ENCODE measurements at places on chromosomes 1 and 21.

GRCh38 chr1:97925151-97925550 lies 4.3 kb upstream of the DPYD start:
- DNase-seq = no peak

- peak; percentile 65 for DNase-seq
Measured at GRCh38 chr1:154971341-154971998, 923 bp upstream of the SHC1 start.

DNA sequence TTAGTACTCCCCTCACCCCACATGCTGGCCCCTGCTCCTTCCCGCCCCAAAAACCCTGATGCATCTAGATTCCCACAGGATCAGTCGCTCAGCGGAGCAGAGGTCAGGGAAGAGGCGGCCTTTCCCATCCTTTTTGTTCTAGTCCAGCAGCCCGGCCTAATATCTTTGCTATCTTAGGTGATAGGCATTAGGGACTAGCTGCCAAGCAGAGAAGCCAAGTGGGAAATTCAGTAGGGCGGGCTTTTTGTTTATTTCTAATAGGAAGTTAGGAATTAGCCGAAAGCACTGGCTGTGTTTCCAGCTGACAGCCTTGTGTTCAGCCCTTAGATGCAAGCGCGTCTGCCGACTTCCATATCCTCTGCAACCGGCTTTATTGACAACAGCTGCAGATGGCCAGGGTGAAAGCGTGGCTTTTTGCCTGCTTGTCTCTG lies 59.0 kb upstream of the BCAR3 start:
- no peak for DNase-seq

DNA sequence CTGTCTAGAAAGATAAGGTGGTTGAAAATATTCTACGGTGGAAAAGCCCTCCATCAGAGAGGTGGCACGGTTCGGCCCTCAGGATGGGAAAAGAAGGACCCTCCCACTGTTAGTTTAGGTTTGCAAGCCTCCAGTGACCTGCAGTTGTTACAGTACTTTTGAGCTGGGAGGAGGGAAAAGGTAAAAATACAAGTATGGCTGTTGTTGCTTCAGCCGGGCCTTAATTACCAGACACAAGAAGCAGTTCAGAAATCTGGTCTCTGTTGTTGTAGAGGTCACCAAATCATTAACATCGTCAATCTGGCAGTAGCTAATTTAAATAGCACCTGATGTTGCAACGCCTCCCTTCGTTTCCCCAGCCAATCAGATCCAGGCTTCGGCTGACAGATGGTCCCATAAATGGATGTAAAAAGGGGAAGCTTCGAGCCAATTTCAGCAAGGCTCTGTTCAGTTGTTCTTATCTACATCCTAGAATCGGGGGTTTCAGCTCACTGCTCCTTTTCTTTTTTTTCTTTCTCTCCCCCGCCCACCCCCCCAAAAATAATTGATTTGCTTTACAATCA lies at the start of gene ELAVL4:
Gene ELAVL4 (plus strand): TSS at position 424 of the 563 bp plus-strand sequence. CDS start 270 bp downstream, outside the sequence.
- peak; percentile 93 for DNase-seq

All from SHP77 treated with DMSO at 0.1 percent for 48 hours (cell line).